ENCODE measurements at places on chromosomes 16 and 17.

DNA sequence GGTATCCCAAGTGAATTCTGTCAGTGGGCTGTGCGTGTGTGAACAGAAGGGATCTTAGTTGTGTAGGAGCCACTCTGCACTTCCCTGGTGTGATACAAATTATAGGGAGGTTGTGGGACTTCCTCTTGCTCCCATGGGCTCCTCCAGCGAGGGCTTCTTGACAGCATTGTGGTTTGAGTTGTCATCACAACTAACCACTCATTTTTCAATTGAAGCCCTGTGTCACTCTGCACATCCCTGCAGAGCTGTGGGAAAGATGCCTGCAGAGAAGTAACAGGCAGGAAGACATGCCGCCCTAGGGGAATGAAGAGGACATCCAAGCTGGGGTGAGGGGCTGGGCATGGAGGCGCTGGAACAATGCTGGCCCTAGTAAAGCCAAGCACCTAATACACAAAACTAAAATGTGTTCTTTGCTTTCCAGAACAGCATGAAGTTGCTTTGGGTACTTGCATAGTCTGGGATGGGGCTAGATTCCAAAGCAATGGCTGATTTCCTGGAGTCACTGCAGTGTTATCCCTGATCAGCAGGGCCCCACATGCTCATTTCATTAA is 692.5 kb downstream of the TOX3 start:
- no peak for DNase-seq

GRCh38 chr17:45020354-45021138 is 30.9 kb downstream of the DCAKD start:
- DNase-seq = peak; percentile 76

- DNase-seq = no peak
Observed at GRCh38 chr16:79004309-79004708, 596.2 kb downstream of the MAF start.

DNA sequence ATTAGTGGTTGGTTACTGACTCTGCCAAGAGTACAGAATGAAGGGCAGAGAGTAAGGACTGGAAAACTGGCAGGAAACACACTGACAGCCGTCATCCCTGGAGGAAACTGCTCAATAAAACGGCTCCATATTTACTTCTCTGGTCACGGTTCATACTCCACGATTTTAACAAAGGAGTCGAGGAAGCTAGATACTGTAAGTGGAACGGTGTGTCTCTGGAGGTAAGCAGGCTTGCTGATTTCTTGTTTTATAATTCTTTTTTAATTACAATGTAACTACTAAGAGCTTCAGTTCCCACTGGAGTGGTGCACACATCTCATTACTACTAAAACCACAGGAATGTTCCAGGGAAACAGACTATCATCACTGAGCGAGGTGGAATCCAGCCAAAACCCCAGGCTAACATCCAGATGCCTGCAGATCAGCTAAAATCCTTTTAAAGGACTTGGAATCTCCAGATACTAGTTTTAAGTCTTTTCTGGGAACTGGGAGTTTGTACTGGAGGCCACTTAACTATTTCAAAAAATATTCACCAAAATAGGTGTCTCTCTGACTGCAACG is 17.8 kb downstream of the SERPINF1 start:
- peak; percentile 95 for DNase-seq

GRCh38 chr17:33291248-33292200 is 1.6 kb downstream of the ASIC2 start:
- peak; percentile 45 for DNase-seq

- no peak for DNase-seq
Observed at GRCh38 chr17:79929257-79930061, 90.2 kb upstream of the CBX4 start.
